SJSA1 (cell line): ENCODE measurements at places on chromosomes 6 and 20.

DNA sequence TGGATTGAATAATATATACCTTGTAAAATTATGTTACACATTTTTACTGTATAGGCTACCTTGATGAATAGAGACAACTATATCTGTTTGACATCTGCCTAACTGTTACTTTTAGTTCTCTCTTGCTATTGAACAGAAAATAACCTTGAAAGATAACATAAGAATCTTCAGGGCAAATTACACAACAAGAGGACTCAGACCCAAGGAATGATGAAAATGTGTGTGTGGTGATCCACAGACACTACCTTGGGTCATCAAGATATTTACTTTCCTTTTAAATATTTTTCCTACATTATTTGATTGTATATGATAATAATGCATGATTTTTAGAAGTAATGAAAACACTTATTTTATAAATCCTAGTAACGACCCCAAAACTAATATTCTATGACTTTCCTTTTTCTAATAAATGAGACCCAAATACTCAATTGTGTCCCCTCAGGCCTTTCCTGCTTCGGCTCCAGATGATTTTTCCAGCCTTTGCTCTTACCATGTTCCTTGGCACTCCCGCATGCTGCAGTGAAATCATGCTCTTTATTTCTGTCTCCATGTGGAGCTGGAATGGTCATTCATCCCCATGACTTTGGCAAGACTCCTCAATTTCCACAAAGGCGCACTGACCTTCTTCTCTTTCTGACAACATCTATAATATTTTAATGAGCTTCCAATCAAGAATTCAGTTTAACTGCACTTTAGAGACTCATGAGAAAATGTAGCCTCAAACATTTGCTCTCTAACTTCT lies 187.6 kb downstream of the EPM2A start:
- H3K36me3 ChIP-seq, result no peaks in the 10 kb centered on the region
- H3K4me1 ChIP-seq, result no peaks in the 10 kb centered on the region
- DNase-seq, result no peak

GRCh38 chr6:25537349-25538018 lies 114.5 kb upstream of the SCGN start:
- H3K4me3 ChIP-seq, result no peak overlapping the region
- no peak for DNase-seq
- no peaks in the 10 kb centered on the region for H3K36me3 ChIP-seq
- no peak overlapping the region for H3K27ac ChIP-seq
- H3K4me1 ChIP-seq, result no peaks in the 10 kb centered on the region

DNA sequence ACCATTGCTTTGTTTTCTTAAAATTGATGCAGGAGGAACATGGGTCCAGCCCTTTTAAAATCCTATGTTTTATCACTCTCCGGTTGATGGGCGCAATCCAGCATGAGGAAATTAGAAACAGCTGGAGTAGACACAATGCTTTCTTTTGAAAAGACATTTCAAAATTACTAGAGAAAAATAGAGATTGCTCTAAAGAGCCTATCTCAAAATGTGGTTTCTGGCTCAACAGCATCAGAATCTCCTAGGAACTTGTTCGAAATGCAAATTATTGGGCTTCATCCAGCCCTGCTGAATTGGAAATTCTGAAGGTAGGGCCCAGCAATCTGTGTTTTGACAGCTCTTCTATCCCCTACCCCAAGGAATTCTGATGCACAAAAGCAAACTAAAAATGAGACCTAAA lies 190.8 kb upstream of the BMP2 start:
- H3K4me1 ChIP-seq, result peaks cover 34% of the 10 kb centered on the region
- no peaks in the 10 kb centered on the region for H3K27me3 ChIP-seq
- H3K27ac ChIP-seq, result peak overlapping the region; percentile 53

GRCh38 chr20:22346716-22347115 lies 237.7 kb downstream of the FOXA2 start:
- no peak overlapping the region for H3K27ac ChIP-seq
- peak; percentile 25 for DNase-seq
- H3K27me3 ChIP-seq, result no peaks in the 10 kb centered on the region
- H3K4me1 ChIP-seq, result peaks cover 18% of the 10 kb centered on the region
- no peak overlapping the region for H3K4me3 ChIP-seq

GRCh38 chr20:49982072-49982345 lies 771 bp upstream of the SNAI1 start:
- DNase-seq, result no peak
- peaks cover 41% of the 10 kb centered on the region for H3K36me3 ChIP-seq
- no peak overlapping the region; the same call in 1 of the 2 replicates for H3K4me3 ChIP-seq
- H3K27ac ChIP-seq, result no peak overlapping the region

- no peaks in the 10 kb centered on the region for H3K27me3 ChIP-seq
- H3K27ac ChIP-seq, result no peak overlapping the region
- H3K4me3 ChIP-seq, result no peak overlapping the region
- no peaks in the 10 kb centered on the region for H3K4me1 ChIP-seq
- peaks cover 78% of the 10 kb centered on the region for H3K36me3 ChIP-seq
- DNase-seq, result no peak
These were observed 10.2 kb upstream of the DNAJC5 start for GRCh38 chr20:63884506-63885263.

DNA sequence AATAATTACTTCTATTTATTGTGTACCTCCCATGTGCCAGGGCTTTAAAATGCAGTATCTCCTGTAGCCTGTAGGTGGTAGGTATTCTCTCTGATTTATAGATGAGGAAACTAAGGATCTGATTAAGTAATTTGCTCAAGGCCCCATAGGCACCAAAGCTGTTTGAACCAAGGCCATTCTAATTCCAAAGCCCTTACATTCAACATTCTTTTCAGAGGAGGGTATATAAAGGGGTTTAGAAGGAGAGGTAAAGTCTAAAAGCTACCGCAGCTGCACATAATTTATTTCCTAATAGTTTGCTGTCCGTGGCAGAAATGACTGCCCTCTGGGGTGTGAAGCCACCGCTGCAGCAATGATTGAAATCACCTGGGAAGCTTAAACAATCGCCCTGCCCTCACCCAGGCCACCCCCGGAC lies 95.0 kb upstream of the FAM8A1 start:
- H3K27me3 ChIP-seq, result no peaks in the 10 kb centered on the region
- peaks cover 8% of the 10 kb centered on the region; the same call in 1 of the 2 replicates for H3K4me1 ChIP-seq
- no peak for DNase-seq
- no peak overlapping the region for H3K27ac ChIP-seq
- no peak overlapping the region for H3K4me3 ChIP-seq

DNA sequence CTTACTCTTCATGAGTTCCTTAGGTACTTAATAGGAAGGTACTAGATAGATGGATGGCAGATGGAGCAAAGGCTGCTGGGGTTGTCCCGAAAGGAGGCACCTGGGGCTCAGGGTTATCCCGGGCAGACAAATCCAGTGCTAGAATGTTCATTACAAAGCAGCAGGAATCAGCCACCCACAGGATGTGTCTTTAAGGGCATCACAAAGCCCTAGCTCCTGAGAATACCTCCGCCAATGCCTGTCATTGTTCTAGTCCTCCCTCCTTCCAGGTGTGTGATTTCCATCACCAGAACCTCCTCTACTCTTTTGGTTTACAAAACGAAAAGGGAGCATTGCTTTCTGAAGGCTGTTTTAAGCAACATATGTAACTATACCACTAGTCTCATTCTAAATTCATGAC lies 138.1 kb downstream of the KIF6 start:
- no peak for DNase-seq
- H3K27ac ChIP-seq, result no peak overlapping the region
- no peaks in the 10 kb centered on the region for H3K4me1 ChIP-seq

- no peak overlapping the region for H3K4me3 ChIP-seq
- H3K27ac ChIP-seq, result no peak overlapping the region
- no peak for DNase-seq
These were observed 761.2 kb downstream of the TENT5A start for GRCh38 chr6:80991316-80991715.

- no peak for DNase-seq
- H3K4me1 ChIP-seq, result no peaks in the 10 kb centered on the region
- no peak overlapping the region for H3K27ac ChIP-seq
- no peaks in the 10 kb centered on the region for H3K36me3 ChIP-seq
- no peaks in the 10 kb centered on the region for H3K27me3 ChIP-seq
These were observed 100.3 kb downstream of the GJA1 start for GRCh38 chr6:121535777-121536176.

GRCh38 chr6:151199991-151200390 lies 39.8 kb upstream of the AKAP12 start:
- H3K36me3 ChIP-seq, result no peaks in the 10 kb centered on the region
- DNase-seq, result no peak
- no peaks in the 10 kb centered on the region for H3K27me3 ChIP-seq
- H3K4me1 ChIP-seq, result no peaks in the 10 kb centered on the region
- H3K4me3 ChIP-seq, result no peak overlapping the region
- H3K27ac ChIP-seq, result no peak overlapping the region

DNA sequence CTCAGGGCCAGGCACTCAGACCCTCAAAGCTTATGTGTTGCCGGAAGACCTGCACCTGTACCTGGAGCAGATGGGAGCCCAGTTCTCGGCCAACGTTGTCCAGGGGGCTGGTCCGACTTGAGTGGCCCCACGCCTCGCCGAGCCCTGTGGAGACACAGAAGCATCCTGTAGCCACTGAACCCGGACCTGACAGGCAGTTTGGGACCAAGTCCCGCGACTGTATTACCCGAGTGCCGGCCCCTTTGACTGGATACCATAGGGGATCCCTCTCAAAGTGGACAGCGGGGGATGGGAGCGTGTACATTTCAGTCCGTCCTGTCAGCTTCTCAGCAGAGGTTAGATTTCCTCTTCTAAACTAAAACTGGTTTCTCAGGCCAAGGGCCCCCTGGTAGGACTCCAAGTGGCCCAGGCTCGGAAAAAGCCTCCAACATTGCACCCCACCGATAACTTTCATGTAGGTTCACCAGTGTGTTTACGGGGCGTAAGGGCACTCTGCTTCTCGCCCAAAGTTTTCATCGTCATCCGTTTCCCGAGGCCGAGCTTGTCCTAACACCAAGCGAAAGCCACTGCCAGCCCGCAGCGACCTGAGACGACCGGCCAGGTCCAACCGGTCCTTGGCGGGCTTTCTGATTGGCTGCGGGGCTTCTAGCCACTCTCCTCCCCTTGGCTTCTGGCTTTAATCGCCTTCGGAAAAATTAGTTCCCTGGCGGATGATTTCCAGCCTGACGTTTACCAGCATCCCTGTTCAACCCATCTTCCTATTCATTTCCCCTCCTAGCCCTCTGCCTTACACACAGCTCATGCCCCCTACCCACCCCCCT lies 10.8 kb downstream of the SIM1 start:
- no peaks in the 10 kb centered on the region for H3K4me1 ChIP-seq
- no peak for DNase-seq
- peaks cover 3% of the 10 kb centered on the region; the same call in 1 of the 2 replicates for H3K36me3 ChIP-seq
- no peak overlapping the region for H3K4me3 ChIP-seq
